Common myeloid progenitor, CD34-positive (primary cell): ENCODE measurements at places on chromosomes 2 and 18.

GRCh38 chr18:73261243-73261642 is 393.5 kb upstream of the NETO1 start:
- no peak for DNase-seq

DNA sequence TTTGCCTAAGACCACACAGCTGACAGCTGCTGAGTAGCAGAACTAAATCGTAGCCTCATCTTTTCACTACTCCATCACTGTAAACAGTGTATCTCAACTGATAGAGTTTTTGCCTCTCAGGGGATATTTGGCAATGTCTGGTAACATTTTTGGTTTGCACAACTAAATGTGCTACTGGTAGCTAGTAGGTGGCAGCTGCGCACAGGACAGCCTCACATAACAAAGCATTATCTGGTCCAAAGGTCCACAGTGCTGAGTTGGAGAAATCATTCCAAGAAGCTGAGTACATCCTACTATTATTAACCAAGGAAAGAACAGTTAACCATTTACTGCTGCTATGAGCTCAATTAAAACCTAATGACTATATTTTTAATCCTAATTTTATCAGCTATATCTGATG is 6.1 kb upstream of the CCDC102B start:
- no peak for DNase-seq

- no peak for DNase-seq
Measured at GRCh38 chr2:204892506-204893255, 347.4 kb downstream of the PARD3B start.

- DNase-seq = peak; percentile 37
Measured at GRCh38 chr18:65567372-65567771, 183.4 kb upstream of the CDH7 start.

- DNase-seq = peak; percentile 86
Measured at GRCh38 chr2:235500761-235501672, 7.2 kb downstream of the AGAP1 start.

- DNase-seq = no peak
Measured at GRCh38 chr2:3481736-3482362, 37.5 kb downstream of the ADI1 start.

DNA sequence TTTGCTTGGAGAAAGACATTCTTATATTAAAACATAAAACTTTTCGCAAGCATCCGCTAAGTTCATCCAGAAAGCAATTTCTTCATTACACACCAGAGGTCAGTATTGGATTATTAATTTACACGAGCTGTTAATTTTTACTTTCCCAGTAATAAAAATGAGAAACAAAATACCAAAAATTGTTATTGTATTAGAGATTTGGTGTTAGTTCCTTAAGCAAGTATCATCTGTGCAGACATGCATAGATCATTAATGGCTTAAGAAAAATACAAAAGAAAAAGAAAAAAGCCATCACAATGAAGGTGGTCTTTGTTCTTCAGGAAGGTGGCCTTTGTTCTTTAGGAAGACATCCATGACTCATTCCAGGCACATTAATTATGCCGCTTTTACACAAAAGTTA is 53.6 kb upstream of the HNMT start:
- DNase-seq = peak; percentile 20

- DNase-seq = no peak
Measured at GRCh38 chr2:200466425-200467418, 43.1 kb downstream of the KCTD18 start.

GRCh38 chr2:145731467-145731866 is 1211.5 kb upstream of the ZEB2 start:
- no peak for DNase-seq

GRCh38 chr18:11548916-11549551 is 60.4 kb upstream of the SLC35G4 start:
- no peak for DNase-seq

GRCh38 chr2:163656622-163657280 is 79.1 kb downstream of the FIGN start:
- DNase-seq = no peak

- peak; percentile 48 for DNase-seq
Measured at GRCh38 chr2:71154798-71155197, 24.4 kb downstream of the MPHOSPH10 start.

DNA sequence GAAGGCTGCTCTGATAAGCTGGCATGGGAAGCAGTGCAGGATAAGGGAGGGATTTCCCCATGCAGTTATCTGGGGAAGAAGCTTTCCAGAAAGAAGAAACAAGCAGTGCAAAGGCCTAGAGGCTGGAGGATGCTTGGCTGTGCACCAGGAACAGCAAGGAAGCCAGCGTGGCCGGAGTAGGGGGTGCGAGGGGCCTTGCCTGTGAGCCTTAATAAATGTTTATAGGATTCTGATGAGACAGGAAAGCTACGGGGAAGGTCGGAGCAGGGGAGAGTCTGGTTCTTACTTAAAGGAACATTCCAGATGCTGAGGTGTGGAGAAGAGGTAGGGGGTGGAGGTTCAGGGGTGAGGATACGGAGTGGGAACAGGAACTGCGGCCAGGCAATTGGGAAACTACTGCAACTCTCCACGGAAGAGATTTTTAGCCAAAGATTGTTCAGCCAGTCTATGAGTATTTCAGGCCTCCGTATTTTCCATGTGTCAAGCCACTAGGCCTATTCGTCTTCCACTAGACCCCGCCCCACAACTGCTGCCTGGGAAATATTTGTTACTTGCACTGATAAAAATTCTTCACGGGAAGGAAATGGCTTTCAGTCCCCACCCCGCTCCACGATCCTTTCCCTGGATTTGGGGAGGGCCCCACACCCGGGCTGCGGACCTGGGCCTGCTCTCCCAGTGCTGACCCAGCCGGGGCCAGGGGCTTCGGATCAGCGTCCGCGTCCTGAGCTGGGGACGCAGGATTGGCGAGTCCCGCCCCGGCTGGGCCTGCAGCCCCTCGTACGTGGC is 516 bp downstream of the EIF2AK2 start:
- DNase-seq = peak; percentile 66

DNA sequence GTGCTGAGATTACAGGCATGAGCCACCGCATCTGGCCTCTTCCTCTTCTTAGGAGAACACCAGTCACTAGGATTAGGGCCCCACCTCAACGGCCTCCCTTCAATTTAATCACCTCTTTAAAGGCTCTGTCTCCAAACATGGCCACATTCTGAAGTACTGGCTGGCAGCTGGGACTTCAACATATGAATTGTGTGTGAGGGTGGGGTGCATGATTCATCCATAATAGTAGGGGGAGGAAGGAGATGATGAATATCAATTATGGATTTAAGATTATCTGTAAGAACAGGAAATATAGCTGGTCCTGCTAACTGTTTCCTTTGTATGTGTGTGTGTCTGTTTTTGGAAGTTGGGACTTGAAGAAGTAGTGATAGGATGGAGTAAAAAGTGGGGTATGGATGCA is 14.7 kb upstream of the EPG5 start:
- DNase-seq = no peak

DNA sequence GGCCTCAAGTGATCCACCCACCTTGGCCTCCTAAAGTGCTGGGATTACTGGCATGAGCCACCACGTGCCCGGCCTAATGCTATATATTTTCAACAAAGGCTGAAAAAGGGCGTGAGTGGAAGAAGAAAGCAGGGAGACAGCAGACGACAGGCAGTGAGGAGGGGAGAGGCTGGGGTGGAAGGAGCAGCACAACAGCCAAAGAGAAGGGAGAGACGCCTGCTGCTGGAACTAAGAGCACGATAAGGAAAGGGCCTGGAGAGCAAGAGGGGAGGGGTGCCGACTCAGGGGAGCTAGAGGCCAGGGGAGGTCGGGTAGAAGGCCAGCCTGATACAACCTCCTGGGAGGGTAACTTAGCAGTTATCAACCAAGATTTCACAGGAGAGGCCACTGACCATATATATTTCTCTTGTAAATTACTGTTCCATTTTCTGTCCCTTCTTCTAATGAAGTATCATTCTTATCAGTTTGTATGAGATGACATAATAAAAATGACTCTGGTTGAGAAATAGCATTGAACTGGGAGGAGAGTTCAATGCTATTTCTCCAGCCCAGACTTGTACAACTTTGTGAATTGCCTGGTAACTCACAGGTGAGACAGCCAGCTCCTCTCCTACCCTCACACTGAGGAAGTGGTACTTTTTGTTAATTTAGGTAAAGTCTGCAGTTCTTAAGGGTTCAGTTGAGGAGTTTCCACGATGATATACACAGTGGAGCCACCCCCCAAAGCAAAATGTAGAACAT is 5.8 kb upstream of the RNU4ATAC start:
- DNase-seq = no peak

- DNase-seq = no peak
Measured at GRCh38 chr2:218081063-218081462, 12.0 kb downstream of the RUFY4 start.

DNA sequence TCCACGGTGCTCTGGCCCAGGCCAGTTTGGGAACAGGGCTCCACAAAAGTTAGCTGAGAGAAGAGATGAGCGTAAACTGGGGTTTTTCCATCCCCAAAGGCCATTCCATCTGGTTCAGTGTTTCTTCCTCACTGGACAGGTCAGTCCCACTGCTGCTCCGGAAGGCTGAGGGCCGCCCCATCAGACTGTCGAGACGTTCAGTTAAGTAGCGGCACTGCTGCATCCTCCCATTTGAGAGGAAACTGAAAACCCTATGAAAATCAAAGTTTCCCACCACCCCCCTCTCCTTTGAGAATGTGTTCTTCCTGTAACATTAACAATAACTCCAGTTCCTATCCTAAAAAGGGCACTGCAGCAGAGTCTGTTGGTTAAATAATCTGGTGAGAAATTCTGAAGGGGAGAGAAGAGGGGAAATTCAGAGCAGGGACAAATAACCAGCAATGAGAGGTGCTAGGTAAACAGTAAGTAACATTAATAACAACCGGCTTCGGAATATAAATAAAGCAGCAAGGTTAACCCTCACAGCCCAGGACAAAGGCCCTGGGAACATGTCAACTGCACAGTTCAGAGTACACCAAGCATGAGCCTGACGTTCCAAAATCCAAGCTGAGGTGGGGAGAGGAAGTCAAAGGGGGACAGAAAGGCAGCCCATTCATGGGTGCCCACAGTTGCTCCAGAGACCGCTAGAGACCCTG is 55.4 kb downstream of the UXS1 start:
- DNase-seq = no peak

- DNase-seq = no peak
Measured at GRCh38 chr2:193963472-193964119, 1693.4 kb upstream of the SLC39A10 start.

DNA sequence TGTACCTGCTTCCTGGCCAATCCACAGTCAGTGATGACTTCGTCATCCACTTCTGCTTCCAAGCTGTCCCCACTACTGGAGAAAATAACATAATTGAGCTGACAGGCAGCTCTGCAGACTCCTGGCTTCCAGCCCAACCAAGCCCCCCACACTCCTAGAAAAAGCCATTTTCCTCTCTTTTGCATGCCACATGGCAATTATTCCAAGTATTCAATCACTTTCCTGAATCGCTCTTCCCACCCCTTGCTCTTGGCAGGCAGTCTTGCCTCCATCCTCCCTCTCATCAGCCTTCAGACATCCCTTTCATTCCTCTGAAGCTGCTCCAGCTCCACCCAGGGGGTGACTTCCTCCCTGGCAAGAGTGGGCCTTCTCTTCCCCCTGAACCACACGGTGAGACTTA is 14.3 kb upstream of the ST8SIA5 start:
- DNase-seq = no peak

GRCh38 chr2:196176142-196176738 is 4.9 kb upstream of the STK17B start:
- DNase-seq = peak; percentile 96

DNA sequence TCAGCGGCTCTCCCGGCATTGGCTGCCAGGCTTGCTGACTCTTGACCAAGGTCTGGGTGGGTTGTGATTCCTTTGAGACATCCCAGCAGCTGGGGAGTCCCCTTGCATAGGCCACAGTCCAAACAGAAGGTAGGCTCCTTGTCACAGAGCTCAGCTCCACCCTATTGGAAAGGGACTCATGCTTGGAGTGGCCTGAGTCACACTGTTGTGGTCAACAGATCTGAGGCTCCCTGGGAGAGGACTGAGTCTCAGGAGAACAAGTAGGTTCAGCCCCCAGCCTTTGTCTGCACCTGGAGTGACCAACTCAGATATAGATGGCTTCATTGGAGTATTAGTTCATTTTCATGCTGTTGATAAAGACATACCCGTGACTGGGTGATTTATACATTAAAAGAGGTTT is 32.1 kb upstream of the SH3BP4 start:
- DNase-seq = no peak

DNA sequence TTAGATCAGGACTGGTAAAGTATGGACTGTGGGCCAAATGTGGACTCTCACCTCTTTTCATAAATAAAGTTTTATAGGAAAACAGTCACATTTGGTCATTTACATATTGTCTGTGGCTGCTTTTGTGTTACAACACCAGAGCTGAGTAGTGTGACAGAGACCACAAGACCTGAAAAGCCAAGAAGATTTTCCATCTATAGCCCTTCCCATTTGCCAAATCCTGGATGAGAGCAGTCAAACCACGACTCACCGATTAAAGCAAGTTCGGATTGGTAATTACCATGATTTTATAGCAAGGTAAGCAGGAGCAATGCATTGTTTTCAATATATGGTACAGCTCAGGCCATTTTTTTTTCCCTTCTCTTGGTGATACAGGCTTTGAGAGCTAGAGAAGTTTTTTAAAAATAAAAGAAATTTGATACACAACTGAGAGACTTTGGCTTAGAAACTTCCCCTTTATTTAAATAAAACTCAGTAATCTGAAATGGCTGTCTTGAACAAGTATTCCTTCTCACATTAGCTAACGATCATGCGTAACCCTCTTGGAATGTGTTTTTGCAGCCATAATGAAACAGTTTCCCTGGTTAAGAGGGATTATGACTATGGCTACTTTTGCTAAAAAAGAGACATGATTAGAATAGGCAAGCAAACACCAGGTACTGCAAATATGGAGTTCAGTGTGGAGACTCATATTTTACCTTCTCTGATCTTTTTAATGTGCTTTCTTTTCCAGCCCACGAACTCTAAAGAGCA is 9.5 kb upstream of the MALL start:
- no peak for DNase-seq

DNA sequence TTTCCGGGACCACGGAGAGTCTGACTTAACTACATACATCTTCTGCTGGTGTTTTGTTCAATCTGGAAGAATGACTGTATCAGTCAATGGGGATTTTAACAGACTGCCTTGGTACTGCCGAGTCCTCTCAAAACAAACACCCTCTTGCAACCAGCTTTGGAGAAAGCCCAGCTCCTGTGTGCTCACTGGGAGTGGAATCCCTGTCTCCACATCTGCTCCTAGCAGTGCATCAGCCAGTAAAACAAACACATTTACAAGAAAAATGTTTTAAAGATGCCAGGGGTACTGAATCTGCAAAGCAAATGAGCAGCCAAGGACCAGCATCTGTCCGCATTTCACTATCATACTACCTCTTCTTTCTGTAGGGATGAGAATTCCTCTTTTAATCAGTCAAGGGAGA is 23.1 kb downstream of the ICOS start:
- no peak for DNase-seq

GRCh38 chr2:165149439-165149838 is 54.4 kb downstream of the SCN3A start:
- DNase-seq = peak; percentile 68

DNA sequence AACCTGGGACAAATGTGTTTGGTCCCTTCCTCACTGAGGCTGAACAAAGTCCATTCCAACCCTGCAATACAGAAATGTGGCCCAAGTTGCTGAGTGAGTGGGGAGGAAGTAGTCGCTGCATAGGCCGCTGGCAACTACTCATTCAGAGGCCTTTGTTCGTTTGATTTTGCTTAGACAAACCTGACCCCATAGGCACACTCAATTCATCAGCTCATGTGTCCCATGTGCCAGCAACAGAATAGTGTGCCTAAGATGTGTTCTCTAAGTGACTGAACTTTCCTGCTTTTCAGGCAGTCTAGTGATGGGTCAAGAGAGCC is 23.0 kb downstream of the PTPN18 start:
- DNase-seq = no peak
